Activated CD4-positive, alpha-beta memory T cell treated with anti-CD3 and anti-CD28 coated beads, Interleukin-2, amount 10 ng/mL, durations not matched to agents 7 days and 5 days (primary cell): ENCODE measurements at places on chromosomes 12 and 14.

DNA sequence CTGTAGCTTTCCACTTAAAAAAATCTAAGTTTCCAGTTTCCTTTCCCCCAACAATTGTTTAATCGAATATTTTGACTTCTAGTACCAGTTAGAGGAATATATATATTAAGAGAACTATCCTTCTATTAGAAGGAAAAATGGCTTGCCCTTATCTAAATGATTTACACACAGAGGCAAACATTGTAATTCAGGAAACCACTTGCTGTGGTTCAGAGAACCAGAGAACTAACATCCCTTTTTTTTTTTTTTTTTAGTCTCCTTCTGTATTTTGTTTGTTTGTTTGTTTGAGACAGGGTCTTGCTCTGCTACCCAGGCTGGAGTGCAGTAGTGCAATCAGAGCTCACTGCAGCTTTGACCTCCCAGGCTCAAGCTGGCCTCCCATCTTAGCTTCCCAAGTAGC lies 746.6 kb downstream of the VRK1 start:
- DNase-seq = no peak

- no peak for DNase-seq
These were observed 144.4 kb downstream of the SCARB1 start for GRCh38 chr12:124719231-124719630.

GRCh38 chr14:87264796-87265195 lies 728.2 kb downstream of the GALC start:
- DNase-seq = no peak

GRCh38 chr14:36807727-36808126 lies 146.1 kb downstream of the PAX9 start:
- DNase-seq = no peak

GRCh38 chr12:122872815-122873361 lies 23.0 kb downstream of the VPS37B start:
- DNase-seq = no peak

DNA sequence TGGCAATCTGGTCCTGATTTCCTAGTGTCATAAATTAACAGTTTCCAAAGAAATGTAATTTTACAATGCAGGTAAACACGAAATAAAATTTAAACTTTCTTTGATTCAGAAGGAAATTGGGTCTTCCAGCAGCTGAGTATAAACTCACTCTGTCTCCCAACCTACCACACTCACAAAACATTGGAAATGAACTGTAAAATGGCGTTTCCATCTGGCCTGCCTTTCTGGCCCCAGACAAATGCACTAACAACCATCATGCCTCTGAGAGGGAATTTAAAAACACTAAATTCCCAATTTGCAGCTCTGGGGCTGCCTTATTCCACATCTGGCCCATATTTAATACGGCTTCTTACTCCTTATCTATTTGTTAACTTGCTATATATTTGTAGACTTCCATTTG lies 19.3 kb downstream of the ATP2B1 start:
- no peak for DNase-seq

DNA sequence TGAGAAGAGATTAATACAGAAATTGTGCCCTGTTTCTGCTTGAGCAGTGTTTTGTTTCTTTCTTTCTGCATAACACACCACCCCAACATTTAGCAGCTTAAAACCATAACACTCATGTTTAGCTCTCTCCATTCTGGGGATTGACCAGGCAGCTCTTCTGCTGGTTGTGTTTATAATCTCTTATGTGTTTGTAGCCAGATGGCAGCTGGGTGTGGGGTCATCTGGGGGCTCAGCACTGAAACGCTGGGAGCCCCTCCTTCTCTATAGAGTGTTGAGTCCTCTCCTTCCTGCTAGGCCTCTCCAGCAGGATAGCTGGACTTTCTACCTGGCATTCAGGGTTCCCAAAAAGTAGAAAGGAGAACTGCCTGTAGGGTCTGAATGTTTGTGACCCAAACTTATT lies 270.6 kb downstream of the TTC8 start:
- DNase-seq = no peak

DNA sequence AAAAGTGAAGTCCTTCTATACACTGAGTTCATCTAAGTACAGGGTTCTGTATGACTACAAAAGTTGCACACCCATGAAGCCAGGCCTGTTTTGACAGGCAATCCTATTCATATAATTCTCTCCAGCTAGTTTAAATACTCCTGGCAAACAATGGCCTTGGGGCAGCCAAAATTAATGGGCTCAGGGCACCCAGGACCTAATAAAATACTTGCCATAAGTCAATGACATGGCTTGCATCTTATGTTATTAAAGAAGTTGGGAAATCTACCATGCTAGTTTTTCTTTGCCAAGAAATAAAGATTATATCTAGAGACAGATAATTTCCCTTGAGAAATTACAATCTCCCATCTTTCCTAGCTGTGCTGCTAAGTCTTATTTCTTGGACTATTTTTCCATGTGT lies 11.1 kb upstream of the TMTC1 start:
- DNase-seq = no peak

- DNase-seq = no peak
These were observed 176.1 kb downstream of the RMST start for GRCh38 chr12:97638739-97639138.

GRCh38 chr14:34713681-34714319 lies 593 bp downstream of the CFL2 start:
- DNase-seq = peak; percentile 19

- no peak for DNase-seq
These were observed 3.4 kb upstream of the GLIPR1 start for GRCh38 chr12:75477137-75477536.

DNA sequence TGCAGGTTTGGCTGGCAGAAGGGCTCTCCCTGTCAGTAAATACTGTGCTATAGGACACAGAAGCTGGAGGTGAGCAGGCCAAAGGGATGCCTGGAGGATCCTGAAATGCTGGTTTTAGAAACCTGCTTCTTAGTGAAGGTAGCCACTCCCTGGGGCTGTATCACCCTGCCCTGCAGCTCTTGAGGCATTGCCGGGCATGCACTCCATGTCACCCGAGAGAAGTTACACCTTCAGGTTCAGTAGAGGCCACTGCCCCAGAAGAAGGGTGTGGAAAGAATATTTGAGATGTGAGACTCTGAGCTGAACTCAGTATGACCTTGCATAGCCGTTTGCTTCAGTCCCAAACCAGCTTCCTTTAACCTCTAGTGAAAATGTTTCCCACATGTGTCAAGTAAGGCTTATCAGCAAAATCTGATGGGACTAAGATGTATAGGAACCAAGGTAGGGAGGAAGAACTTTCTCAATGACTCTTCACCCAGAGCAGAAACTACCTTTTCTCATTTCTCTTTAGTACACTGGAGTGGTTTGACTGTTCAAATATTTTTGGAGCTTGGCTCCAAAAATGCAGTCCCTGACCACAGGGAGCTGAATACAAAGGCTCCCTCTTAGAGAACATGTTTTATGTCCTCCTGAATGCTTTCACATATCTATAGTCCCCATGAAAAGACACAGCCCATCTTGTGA lies 164.5 kb upstream of the DYRK2 start:
- no peak for DNase-seq

DNA sequence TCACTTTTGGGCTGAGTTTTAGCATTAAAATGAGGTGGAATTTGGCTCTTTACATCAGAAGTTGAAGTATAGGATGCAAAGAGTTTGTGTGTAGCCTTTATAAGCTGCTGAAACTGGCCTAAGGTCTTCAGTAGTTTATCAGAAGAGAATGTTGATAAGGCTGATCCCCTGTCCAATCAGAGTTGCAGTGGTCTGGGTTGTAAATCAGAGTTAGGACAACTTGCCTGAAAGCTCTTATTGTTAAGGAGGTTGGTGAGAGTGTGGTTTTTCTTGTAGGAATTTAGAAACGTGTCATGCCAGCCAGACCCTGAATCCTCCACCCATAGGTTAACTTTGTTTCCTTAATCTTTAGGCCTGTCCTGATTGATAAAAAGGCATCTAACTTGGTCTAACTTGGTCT lies 143.5 kb downstream of the ST8SIA1 start:
- no peak for DNase-seq
